ENCODE measurements at places on chromosomes 6 and 20.

DNA sequence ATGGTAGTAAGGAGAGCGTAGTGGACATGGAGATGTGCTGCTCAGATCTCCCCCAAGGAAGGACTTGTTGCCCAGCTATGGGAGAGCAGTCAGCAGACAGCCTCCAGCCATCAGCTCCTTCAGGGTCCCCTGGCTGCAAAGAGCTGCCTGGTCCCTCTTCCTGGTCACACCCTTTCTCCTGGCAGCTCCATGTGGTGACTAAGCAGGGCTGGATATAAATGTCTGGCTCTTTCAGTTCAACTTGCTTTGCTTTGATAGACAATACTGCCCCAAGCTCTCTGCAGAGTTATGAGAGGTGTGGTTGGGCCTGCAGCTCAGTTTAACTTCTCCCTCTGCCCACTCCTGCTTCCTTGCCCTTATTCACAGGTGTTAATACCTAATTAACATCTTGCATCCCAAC, 64.1 kb upstream of the DDR1 start:
- peak; percentile 69 for DNase-seq

DNA sequence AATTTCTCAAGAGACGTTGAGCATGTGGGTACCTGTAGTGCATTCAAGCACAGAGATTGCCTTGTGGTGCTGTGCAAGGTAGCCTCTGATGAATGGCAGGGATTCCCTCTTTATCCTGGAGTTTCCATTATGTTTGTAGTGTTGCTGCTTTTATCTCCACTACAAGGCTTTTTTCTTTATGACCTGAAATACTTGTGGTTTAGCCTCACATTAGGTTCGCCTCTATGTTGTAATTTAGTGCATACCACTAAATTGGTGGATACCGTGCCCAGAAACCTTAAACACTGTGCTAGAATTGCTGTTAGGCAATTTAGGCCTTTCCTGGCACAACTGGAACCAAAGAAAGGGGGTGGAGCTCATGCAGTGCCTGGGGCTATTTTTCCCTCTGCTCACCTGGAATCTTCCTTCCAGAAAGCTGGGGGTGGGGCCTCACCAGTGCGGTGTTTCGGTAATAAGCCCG, 76.8 kb downstream of the NCOA7 start:
- DNase-seq, result peak; percentile 54

DNA sequence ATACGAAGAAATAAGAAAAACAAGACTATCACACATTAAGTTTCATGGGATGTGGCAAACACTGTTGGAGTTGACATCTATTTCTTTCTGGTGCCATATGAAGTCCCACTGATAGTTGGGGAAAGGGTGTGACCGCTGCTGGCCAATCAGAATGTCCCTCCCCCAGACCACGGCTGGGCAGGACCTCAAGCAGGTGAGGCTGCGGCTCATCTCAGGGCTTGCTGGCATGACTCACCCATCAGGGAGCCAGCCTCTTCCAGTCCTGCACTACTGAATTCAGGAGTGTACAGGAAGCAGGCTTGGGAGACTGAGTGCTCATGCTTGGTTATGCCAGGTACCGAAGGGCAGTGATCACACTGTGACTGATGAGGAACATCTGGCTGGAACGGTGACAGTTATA, 18.9 kb downstream of the PREP start:
- no peak for DNase-seq

DNA sequence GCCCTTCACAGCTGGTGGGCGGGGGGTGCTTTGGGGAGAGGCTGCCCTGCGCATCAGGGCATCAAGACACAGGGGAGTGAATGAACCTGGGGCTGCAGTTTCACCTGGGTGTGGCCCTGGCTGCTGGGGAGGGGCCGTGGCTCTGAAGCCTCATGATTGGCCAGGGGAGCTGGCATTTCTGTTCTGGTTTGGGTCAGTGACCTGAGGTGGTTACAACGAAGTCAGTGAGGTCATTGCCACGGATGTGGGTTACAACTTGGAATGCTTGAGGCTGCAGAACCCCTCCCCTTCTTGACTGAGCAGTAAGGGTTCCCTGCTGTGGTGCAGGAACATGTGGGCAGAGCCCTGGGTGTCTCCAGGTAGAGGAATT, 3.0 kb downstream of the TCEA2 start:
- peak; percentile 59 for DNase-seq

DNA sequence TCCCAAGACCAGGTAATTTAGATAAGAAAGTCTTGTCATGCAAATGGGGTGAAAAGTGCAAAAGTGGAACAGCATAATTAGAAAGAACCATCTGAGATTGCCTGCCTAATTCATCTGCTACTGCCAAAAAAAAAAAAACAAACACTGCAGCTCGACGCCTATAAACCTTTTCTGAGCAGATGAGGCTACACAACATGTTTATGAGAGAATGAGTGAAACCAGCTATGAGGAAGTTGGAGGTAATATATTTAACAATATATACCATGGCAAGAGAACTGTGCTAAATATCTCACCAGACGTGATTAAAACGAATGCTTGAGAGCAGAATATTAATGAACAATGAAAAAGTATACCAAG, 50.0 kb downstream of the LAMA4 start:
- no peak for DNase-seq

DNA sequence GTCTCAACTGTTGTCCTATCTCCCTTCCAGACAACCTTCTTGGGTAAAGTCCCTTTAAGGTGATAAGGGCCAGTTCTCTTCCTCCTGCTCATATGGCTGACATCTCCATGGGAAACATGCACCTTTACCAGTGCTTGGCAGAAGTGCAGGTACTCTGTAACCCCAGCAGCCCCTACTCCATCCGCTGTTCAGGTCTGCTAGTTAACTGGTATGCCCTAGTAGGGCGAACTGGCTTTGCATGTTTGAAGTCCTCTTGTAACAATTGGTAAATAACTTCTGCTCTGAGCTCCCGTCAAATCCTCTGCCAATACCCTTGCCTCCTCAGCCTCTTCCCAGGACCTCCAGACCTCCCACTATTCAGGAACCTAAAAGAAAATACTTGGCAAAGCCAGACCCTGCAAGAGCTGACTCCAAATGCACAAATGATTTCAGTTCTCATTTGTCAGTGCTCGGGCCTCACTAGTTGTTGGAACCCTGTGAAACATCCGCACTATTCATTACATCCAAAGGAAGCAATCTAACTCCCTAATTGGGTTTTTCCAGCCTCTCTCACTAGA, 703.7 kb downstream of the MAFB start:
- DNase-seq, result no peak

Data from GM04504 (cell line).